SK-N-SH treated with all-trans-retinoic acid at 6 μM for 48 hours (cell line): ENCODE measurements at places on chromosomes 6 and 20.

GRCh38 chr6:50845499-50846143 lies 26.9 kb downstream of the TFAP2B start:
- ATAC-seq = no peak

DNA sequence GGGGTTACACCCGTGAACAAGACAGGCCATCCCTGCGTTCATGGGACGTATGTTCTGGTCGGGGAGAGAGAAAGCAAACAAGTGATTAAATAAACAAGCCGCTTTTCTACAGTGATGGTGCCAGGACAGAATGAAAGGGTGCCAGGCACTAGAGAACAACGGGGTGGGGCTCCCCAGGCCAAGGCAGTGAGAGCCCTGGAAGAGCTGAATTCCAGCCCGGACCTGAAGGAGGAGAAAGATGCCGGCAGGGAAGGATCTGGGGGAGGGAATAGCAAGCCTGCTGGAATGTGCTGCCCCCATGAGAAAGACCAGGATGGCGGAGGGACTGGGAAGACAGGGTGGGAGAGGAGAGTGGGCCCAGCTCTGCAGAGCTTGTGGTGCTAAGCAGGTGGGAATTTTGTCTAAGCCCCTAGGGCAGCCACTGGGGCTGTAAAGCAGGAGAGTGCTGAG lies 7.5 kb downstream of the SNAI1 start:
- peak; percentile 29 for ATAC-seq

GRCh38 chr20:18615020-18615650 lies 27.3 kb downstream of the DTD1 start:
- ATAC-seq = no peak

- ATAC-seq = peak; percentile 78
These were observed 81.1 kb upstream of the PIM1 start for GRCh38 chr6:37088897-37089296.

DNA sequence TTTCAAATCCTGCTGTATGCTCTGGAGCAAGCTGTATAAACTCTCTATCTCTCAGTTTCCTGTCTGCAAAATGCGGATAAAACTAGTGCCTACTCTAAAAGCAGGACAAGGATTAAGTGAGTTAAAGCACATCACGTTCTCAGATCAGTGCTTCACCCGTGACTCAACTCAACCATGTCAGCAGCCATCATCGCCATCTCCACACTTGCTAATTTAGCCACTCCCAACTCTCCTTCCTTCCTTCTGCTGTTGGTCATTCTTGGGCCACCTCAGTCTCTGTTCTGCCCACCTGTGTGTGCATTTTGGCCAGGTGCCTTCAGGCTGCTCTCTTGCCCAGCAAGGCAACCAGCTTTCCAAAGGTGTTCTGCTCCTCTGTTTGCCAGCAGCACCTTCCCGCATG lies 260.0 kb upstream of the CDYL start:
- no peak for ATAC-seq

DNA sequence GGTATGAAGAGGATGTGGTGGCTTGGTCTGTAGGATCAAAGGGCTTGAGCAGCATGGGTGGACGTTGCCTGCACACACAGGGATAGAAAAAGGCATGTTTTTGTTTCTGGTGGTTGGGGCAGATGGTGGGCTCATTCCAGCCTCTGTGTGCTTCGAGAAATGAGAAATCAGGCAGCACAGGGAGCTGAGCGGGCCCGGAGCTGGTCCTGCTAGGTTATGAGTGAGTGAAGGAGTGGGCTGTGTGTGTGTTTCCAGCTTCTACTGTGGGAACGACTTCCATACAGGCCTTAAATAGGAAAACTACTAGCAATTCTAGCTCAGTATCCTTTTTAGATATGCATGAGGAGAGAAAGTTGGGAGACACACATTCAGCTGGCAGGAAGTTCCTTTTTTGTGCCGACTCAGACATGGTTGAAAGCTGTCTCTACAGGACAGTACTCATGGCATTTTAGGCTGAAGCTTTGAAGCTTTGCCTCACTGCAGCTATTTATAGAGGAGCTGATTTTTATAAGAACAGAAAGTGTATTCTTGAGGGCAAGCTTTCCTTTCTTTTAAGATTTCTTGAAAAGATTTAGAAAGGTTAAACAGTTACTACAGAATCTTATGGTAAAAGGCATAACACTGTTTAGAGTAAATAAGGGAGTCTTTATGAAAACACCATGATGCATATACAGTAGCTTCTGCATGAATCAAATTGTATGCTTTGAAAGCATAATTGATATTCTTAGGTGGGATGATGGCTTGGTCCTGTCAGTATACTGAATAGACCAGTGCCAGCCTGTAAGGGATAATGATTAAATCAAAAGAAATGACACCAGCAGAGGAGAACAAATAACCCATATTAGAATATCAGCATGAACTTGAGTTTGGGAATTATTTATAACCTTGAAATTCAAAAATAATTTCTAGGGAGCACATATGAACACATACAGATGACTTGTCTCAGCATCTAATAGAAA lies 104.0 kb upstream of the MAN1A1 start:
- ATAC-seq = no peak
